Suprapubic skin (tissue), 4 donors: ENCODE measurements at places on chromosomes 3 and 15. TPM values are rescaled to one million over a fixed set of nuclear protein-coding genes. Genes with fewer than 3 reads are reported as not detected.

- H3K27me3 ChIP-seq = no peaks in the 10 kb centered on the region
- no peak overlapping the region for H3K27ac ChIP-seq
- no peaks in the 10 kb centered on the region for H3K4me1 ChIP-seq
These were observed 64.5 kb downstream of the RYR3 start for GRCh38 chr15:33375236-33375635.

DNA sequence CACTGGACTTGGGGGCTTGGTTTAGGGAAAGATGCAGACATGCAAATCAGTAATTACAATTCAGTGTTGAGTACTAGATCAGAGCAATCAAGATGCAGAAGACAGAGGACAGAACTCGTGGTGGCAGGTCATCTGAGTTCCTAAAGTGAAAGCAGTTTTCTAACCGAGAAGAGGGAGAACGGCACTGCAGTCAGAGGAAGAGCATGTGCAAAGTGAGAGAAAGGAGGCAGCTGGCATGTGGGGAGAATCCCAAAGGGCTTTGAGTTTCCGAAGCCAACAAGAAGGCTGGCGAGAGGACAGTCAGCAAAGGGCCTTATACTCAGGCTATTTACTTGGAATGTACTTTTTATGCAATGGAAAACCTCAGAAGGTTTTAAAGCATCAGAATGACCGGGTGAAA lies 87.0 kb downstream of the ANP32A start:
- no peaks in the 10 kb centered on the region for H3K27me3 ChIP-seq
- no peak overlapping the region for H3K27ac ChIP-seq
- no peaks in the 10 kb centered on the region for H3K4me1 ChIP-seq
- DNase-seq = no peak
- no peaks in the 10 kb centered on the region for H3K36me3 ChIP-seq

GRCh38 chr15:75702436-75702835 lies 10.2 kb downstream of the CSPG4 start:
- H3K36me3 ChIP-seq = no peaks in the 10 kb centered on the region
- peaks cover 72% of the 10 kb centered on the region for H3K4me1 ChIP-seq
- no peak overlapping the region for H3K27ac ChIP-seq
- no peaks in the 10 kb centered on the region for H3K27me3 ChIP-seq

GRCh38 chr15:38035701-38036100 lies 101.3 kb downstream of the TMCO5A start:
- no peaks in the 10 kb centered on the region for H3K27me3 ChIP-seq
- no peak overlapping the region for H3K27ac ChIP-seq
- no peaks in the 10 kb centered on the region for H3K36me3 ChIP-seq
- DNase-seq = no peak
- H3K4me3 ChIP-seq = no peak overlapping the region

GRCh38 chr3:42988097-42988496 lies 9.0 kb downstream of the GASK1A start:
- no peaks in the 10 kb centered on the region for H3K27me3 ChIP-seq
- H3K4me3 ChIP-seq = no peak overlapping the region
- H3K36me3 ChIP-seq = no peaks in the 10 kb centered on the region
- H3K27ac ChIP-seq = no peak overlapping the region
- DNase-seq = no peak

DNA sequence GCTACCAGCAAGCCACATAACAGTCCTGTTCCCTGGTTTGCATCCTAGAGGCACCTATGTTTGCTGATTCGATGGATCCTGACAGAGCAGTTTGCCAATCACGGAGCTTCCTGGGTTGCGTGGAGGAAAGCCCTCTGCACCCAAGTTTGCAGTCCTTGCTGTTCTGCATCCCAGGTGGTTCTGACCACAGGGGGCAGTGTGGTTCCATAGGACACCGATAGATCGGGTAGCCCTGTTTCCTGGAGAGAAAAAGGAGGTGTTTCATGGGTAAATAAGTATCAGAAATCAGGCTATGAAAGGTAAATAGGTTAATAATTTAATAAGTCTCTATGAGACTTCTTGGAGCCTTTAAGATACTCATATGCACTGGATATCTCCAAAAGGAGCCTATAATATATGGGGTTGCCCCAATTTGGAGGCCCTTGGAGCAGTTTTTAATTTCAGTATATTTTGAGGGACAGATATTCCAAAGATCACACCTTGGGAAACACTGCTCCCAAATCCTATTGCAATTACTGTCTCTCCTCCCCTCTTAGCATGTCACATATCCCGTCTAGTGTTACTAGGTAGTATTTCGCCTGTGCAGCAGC lies 194.6 kb upstream of the TPM1 start:
- no peak overlapping the region for H3K4me3 ChIP-seq
- no peak overlapping the region for H3K27ac ChIP-seq
- no peaks in the 10 kb centered on the region for H3K36me3 ChIP-seq

- no peak overlapping the region for H3K4me3 ChIP-seq
- H3K4me1 ChIP-seq = no peaks in the 10 kb centered on the region
- H3K27ac ChIP-seq = no peak overlapping the region
- H3K27me3 ChIP-seq = no peaks in the 10 kb centered on the region
- H3K36me3 ChIP-seq = no peaks in the 10 kb centered on the region
These were observed 74.4 kb downstream of the ZIC1 start for GRCh38 chr3:147483578-147483977.

- no peaks in the 10 kb centered on the region for H3K27me3 ChIP-seq
- peak; percentile 35 for DNase-seq
- H3K27ac ChIP-seq = no peak overlapping the region
- H3K4me3 ChIP-seq = no peak overlapping the region
- peaks cover 7% of the 10 kb centered on the region for H3K4me1 ChIP-seq
These were observed 45.4 kb upstream of the DLG1 start for GRCh38 chr3:197343656-197344408.

- no peak overlapping the region for H3K27ac ChIP-seq
- H3K4me3 ChIP-seq = no peak overlapping the region
- H3K27me3 ChIP-seq = no peaks in the 10 kb centered on the region
- peaks cover 72% of the 10 kb centered on the region for H3K36me3 ChIP-seq
- DNase-seq = no peak
These were observed 48.3 kb downstream of the GNB4 start for GRCh38 chr3:179402963-179403362.

DNA sequence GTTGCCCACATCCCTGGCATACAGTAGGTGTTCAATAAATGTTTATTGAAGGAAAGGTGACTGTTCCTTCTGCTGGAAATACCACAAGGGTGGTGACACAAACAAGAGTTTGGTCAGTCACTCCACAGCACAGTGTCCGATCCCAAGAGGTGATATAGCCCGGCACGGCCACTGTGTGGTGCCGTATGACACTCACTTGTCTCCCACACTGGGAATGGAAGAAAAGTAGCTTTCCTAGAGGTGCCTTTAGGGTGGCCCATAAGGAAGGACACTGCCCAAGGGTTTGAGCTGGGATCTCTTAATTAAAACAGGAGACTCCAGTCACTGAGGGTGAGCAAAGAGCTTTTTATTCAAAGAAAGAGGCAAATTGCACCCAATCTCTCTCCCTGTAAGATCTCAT lies 40.5 kb downstream of the TGM4 start:
- H3K36me3 ChIP-seq = peaks cover 26% of the 10 kb centered on the region
- no peak for DNase-seq
- H3K27ac ChIP-seq = no peak overlapping the region
- H3K4me1 ChIP-seq = peaks cover under 1% of the 10 kb centered on the region
- H3K4me3 ChIP-seq = no peak overlapping the region
- peaks cover 6% of the 10 kb centered on the region for H3K27me3 ChIP-seq

- H3K27me3 ChIP-seq = no peaks in the 10 kb centered on the region
- H3K4me1 ChIP-seq = peaks cover 82% of the 10 kb centered on the region
- H3K36me3 ChIP-seq = no peaks in the 10 kb centered on the region
- H3K27ac ChIP-seq = peak overlapping the region; percentile 32
These were observed 84.3 kb downstream of the SMAD3 start for GRCh38 chr15:67149773-67150022.

- no peak overlapping the region for H3K27ac ChIP-seq
- DNase-seq = no peak
- H3K27me3 ChIP-seq = peaks cover 19% of the 10 kb centered on the region
- H3K4me3 ChIP-seq = no peak overlapping the region
- no peaks in the 10 kb centered on the region for H3K4me1 ChIP-seq
These were observed 88.1 kb upstream of the ANKRD34C start for GRCh38 chr15:79194386-79194785.

- DNase-seq = no peak
- no peaks in the 10 kb centered on the region for H3K36me3 ChIP-seq
These were observed 117.5 kb upstream of the ARHGEF3 start for GRCh38 chr3:56919137-56919796.

DNA sequence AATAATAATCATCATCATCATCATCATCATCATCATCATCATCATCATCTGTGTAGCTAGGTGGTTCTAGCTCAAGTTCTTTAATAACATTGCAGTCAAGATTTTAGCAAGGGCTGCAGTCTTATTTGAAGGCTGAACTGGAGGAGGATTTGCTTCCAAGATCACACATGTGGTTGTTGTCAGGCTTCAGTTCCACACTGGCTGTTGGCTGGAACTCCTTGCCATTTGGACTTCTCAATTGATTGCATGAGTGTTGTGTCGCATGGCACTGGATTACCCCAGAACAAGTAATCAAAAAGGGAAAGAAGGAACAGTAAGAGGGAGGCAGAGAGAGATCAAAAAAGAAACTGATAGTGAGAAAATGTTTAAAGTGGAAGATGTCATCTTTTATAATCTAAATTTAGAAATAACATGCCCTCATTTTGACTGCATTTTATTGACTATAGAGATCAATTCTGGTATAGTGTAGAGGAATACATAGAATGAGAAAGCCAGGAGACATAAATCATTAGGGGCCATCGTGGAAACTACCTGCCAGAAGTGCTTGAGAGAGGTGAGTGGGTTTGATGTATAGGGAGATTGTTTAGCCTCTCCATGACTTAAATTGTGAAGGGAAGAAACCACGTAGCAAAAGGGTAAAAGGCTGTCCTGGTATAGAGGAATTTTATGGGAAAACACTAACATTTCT lies 346.6 kb upstream of the RBMS3 start:
- DNase-seq = no peak
- peaks cover 2% of the 10 kb centered on the region for H3K4me1 ChIP-seq
- no peaks in the 10 kb centered on the region for H3K36me3 ChIP-seq
- H3K27ac ChIP-seq = no peak overlapping the region
- H3K4me3 ChIP-seq = no peak overlapping the region

DNA sequence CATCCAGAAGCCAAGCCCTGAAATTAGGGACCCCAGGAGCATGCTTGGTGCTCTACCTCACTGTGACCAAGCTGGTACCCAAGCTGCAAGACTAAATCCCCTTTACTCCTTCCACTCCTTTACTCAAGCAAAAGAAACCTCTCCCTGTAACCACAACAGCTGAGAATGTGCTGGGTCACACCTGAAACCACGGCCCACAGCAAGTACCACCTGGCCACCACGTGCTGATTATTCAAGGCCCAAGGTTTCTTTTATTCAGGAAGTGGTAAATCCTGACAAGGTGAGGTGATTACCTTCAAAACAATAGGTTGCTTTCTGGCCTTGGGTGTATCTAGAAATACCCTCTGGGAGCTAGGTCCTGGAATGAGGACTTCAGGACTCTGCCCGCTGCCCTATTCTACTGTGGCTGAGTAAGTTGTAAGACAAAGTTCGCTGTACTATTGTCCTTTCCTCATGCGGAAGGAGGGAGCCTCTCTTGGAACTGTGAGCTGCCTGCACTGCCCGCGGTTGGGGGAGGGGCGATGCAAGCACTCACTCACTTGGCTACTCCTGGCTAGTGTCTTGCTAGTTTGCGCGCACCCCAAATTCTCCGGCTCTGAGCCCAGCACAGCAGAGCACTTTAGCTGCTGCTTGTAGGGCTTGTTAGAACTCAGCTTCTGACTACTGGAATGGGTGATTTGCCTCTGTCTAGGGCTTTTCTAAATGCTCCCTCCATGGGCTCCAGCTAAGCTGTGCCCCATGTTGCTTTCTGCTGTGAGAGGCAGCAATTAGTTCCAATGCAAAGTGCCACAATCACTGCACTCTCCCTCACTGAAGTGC lies 487.1 kb upstream of the CNTN3 start:
- no peaks in the 10 kb centered on the region for H3K27me3 ChIP-seq
- no peak overlapping the region for H3K27ac ChIP-seq
- H3K4me1 ChIP-seq = no peaks in the 10 kb centered on the region
- DNase-seq = no peak

DNA sequence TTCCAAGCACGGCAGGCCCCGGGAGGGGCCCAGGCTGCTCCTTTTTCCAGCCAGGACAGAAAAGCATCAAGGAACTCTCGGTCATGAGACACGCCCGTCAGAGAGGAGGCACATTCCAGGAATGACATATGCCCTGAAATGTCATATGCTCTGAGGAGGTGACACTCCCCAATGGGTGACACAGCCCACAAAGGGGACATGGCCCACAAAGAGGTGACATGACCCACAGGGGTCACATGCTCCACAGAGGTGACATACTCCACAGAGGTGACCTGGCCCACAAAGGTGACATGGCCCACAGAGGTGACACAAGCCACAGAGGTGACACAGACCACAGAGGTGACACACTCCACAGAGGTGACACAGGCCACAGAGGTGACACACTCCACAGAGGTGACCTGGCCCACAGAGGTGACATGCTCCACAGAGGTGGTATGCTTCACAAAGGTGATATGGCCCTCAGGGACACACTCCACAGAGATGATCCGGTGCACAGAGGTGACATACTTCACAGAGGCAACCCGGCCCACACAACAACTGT lies 79.2 kb downstream of the ABHD5 start:
- H3K4me1 ChIP-seq = peaks cover 48% of the 10 kb centered on the region
- H3K27ac ChIP-seq = peak overlapping the region; percentile 88
- DNase-seq = no peak
- H3K36me3 ChIP-seq = no peaks in the 10 kb centered on the region

DNA sequence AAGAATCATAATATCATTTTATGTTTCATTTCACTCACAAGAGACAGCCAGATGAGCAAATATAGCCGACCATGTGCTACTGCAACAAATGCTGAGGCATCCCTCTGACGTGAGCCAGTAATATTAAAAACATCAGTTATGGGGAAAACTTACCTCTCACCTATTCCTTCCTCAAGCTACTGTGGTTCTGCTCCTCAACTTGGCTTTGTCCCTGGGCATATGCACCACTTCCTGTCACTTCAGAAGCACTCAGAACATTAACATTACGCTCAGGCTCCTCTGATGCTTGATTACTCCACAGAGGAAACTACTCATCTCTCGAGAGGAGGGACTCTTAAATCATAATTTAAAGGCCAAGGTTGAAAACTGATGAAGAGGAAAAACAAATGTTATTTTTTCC lies 457.0 kb upstream of the ALCAM start:
- no peak overlapping the region for H3K4me3 ChIP-seq
- H3K27ac ChIP-seq = no peak overlapping the region
- no peaks in the 10 kb centered on the region for H3K27me3 ChIP-seq

- H3K4me1 ChIP-seq = no peaks in the 10 kb centered on the region
- H3K27ac ChIP-seq = no peak overlapping the region
- no peaks in the 10 kb centered on the region for H3K27me3 ChIP-seq
- H3K4me3 ChIP-seq = no peak overlapping the region
These were observed 36.2 kb upstream of the COL6A6 start for GRCh38 chr3:130480736-130481135.

GRCh38 chr15:52790169-52790708 lies at the start of gene ONECUT1:
Gene ONECUT1 (minus strand): TSS chr15:52790336. CDS start chr15:52789884, 452 bp downstream.
- H3K4me3 ChIP-seq = peak within 1 kb of the TSS; percentile 55
- H3K4me1 ChIP-seq = peaks cover 53% of the 10 kb centered on the region
- peaks cover 99% of the 10 kb centered on the region for H3K27me3 ChIP-seq
- no peak within 1 kb of the TSS for H3K27ac ChIP-seq
- no peak for DNase-seq

- no peak overlapping the region for H3K4me3 ChIP-seq
- H3K4me1 ChIP-seq = no peaks in the 10 kb centered on the region
- no peaks in the 10 kb centered on the region for H3K27me3 ChIP-seq
- H3K27ac ChIP-seq = no peak overlapping the region
- DNase-seq = no peak
These were observed 40.0 kb downstream of the USP3 start for GRCh38 chr15:63544258-63545026.

TEX55 gene
- not detected for total RNA-seq

GPR160 gene
- 3.3 TPM for total RNA-seq

ONECUT1 gene
- total RNA-seq = not detected

SCG5 gene
- total RNA-seq = not detected

RETNLB gene
- not detected for total RNA-seq

ZNF148 gene
- total RNA-seq = 20.0 TPM

TGM5 gene
- 62.9 TPM for total RNA-seq

KBTBD8 gene
- 0.48 TPM for total RNA-seq

CD276 gene
- total RNA-seq = 100 TPM

FYCO1 gene
- total RNA-seq = 45.3 TPM
